Calu3 (cell line): ENCODE measurements at places on chromosomes 12 and 14. TPM values are rescaled to one million over a fixed set of nuclear protein-coding genes. Genes with fewer than 3 reads are reported as not detected.

The KRT71 gene
- total RNA-seq = not detected in 2 replicates

The ADCY6 gene
- 39.0 and 42.9 TPM in 2 replicates for total RNA-seq

The MIP gene
- not detected in 2 replicates for total RNA-seq

The RHEBL1 gene
- total RNA-seq = 2.0 and 2.6 TPM in 2 replicates

The SIX6 gene
- total RNA-seq = not detected in 2 replicates

The BCL2L2 gene
- total RNA-seq = 19.0 and 21.3 TPM in 2 replicates

The HOXC5 gene
- total RNA-seq = 0.20 TPM in 1 of 2 replicates, not detected in the other

The LYSET gene
- 21.3 and 22.7 TPM in 2 replicates for total RNA-seq

The CCDC184 gene
- 0.45 and 0.51 TPM in 2 replicates for total RNA-seq

The SLC24A4 gene
- not detected in 2 replicates for total RNA-seq

The OR6C2 gene
- total RNA-seq = not detected in 2 replicates

The EIF2S3B gene
- 4.8 and 5.7 TPM in 2 replicates for total RNA-seq

The KRT73 gene
- total RNA-seq = not detected in 2 replicates

The TAS2R43 gene
- total RNA-seq = 1.7 and 1.8 TPM in 2 replicates

The ALDH1L2 gene
- 16.3 and 19.3 TPM in 2 replicates for total RNA-seq

The NRXN3 gene
- not detected in 2 replicates for total RNA-seq

The PIK3C2G gene
- 24.0 and 24.3 TPM in 2 replicates for total RNA-seq

The IGF1 gene
- not detected in 2 replicates for total RNA-seq

The TCL1A gene
- not detected in 2 replicates for total RNA-seq

The TRPV4 gene
- total RNA-seq = 13.0 and 25.3 TPM in 2 replicates

The PPFIA2 gene
- 0.07 TPM in 1 of 2 replicates, not detected in the other for total RNA-seq

The GEMIN2 gene
- total RNA-seq = 15.5 and 20.1 TPM in 2 replicates

The SPTSSA gene
- 22.0 and 22.4 TPM in 2 replicates for total RNA-seq

The TAS2R7 gene
- total RNA-seq = not detected in 2 replicates

The HAL gene
- 1.4 TPM in 2 replicates for total RNA-seq

The TMPRSS12 gene
- not detected in 2 replicates for total RNA-seq

The TMEM229B gene
- 0.76 and 2.5 TPM in 2 replicates for total RNA-seq

The CCND2 gene
- 0.07 and 0.17 TPM in 2 replicates for total RNA-seq

The HOXC4 gene
- total RNA-seq = 0.44 and 0.57 TPM in 2 replicates

The AHNAK2 gene
- total RNA-seq = 42.0 and 56.5 TPM in 2 replicates

The KLHL33 gene
- not detected in 2 replicates for total RNA-seq

The NANOG gene
- total RNA-seq = not detected in 2 replicates

The GPR137C gene
- 2.0 and 2.3 TPM in 2 replicates for total RNA-seq

The ERC1 gene
- 36.0 and 39.4 TPM in 2 replicates for total RNA-seq

The LMNTD1 gene
- total RNA-seq = not detected in 2 replicates

The KRT80 gene
- total RNA-seq = 32.7 and 45.5 TPM in 2 replicates

The NABP2 gene
- total RNA-seq = 55.5 and 63.3 TPM in 2 replicates

The NEUROD4 gene
- not detected in 2 replicates for total RNA-seq

The TMEM52B gene
- not detected in 2 replicates for total RNA-seq

The GPR84 gene
- total RNA-seq = not detected in 2 replicates

The PLEKHD1 gene
- total RNA-seq = 0.56 and 0.73 TPM in 2 replicates

The PLXNC1 gene
- total RNA-seq = 1.3 and 2.3 TPM in 2 replicates

The CLEC4D gene
- total RNA-seq = not detected in 2 replicates

The OAS3 gene
- total RNA-seq = 159 and 326 TPM in 2 replicates

The ACSM4 gene
- total RNA-seq = not detected in 2 replicates

The OAS2 gene
- total RNA-seq = 58.1 and 211 TPM in 2 replicates

The TAS2R46 gene
- total RNA-seq = 1.1 and 2.2 TPM in 2 replicates

The PFDN5 gene
- 178 and 185 TPM in 2 replicates for total RNA-seq

The NID2 gene
- total RNA-seq = not detected in 2 replicates

The HOXC10 gene
- total RNA-seq = 0.51 and 0.71 TPM in 2 replicates

The PPM1H gene
- 36.7 and 39.1 TPM in 2 replicates for total RNA-seq

The POTEM gene
- total RNA-seq = not detected in 2 replicates

The HOXC11 gene
- total RNA-seq = not detected in 2 replicates
